ENCODE measurements at places on chromosomes 1 and 21.

GRCh38 chr1:98975113-98975512, 29.5 kb downstream of the PLPPR5 start:
- DNase-seq, result no peak

DNA sequence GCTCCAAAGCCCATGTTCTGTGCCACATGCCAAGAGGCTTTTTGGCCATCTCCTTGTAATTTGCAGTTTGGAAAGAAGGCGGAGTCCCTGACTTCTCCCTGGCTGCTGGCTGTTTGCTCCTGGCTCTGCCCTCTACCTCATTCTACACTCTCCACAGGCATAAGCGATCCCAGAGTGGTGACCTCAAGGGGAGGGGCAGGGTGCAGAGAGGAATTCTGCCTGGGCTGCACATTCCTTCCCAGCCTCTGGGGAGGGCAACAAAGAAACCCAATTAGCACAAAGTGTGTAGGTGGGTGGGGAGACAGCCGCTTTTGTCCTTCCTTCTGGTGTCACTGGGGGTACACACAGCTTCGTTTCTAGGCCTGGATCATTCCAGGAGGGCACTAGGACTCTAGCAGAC, 95.3 kb downstream of the HIVEP3 start:
- DNase-seq, result no peak

GRCh38 chr21:14879458-14879857, 185.3 kb downstream of the NRIP1 start:
- no peak for DNase-seq

- no peak for DNase-seq
Observed at GRCh38 chr1:245074232-245074747, 80.5 kb upstream of the KIF26B start.

DNA sequence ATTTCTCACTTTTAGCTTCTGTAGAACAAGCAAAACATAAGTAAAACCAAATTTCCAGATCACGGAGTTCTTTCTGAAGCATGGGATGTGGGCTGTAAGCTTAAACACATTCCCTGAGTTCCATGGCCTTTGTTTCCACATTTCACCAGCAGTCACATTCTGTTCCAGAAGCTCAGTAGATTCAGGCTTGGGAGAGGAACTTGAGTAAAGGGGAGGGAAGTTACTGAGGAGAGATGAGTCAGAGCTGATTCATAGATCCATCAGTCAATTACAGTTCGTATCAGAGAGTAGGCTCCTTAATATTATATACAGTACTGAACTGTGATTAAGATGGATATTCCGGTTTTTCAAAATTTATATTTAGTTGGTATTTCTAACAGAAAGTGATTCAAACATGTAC, 614.3 kb downstream of the NCAM2 start:
- DNase-seq, result no peak

GRCh38 chr1:98385652-98386051, 275.9 kb upstream of the SNX7 start:
- DNase-seq, result no peak

- DNase-seq, result no peak
Observed at GRCh38 chr1:64574301-64574700, 104.4 kb downstream of the CACHD1 start.

GRCh38 chr1:238606457-238606856, 715.7 kb upstream of the ZP4 start:
- no peak for DNase-seq

DNA sequence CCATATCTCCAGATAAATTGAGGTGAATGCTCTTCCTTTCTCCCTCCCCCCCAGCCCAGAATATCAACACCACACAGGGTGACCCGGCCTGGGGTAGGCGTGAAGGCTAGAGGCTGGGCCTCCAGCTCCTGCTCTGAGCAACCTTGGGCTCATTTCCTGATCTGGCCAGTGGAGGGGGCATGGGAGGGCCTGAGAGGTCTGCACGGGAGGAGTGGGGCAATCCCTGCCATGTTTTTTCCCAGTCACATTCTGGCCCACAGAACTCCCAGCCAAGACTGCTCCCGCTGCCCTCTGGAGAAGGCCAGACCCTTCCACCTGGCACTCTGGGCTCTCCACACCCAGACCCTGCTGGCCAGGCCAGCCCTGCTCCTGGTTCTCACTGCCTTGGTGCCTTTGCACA, 3.9 kb downstream of the CLDN19 start:
- no peak for DNase-seq

- DNase-seq, result peak; percentile 38
Observed at GRCh38 chr1:245874942-245875580, 632.0 kb downstream of the SMYD3 start.

GRCh38 chr21:32278103-32278502, 746 bp downstream of the MIS18A start:
- DNase-seq, result no peak

DNA sequence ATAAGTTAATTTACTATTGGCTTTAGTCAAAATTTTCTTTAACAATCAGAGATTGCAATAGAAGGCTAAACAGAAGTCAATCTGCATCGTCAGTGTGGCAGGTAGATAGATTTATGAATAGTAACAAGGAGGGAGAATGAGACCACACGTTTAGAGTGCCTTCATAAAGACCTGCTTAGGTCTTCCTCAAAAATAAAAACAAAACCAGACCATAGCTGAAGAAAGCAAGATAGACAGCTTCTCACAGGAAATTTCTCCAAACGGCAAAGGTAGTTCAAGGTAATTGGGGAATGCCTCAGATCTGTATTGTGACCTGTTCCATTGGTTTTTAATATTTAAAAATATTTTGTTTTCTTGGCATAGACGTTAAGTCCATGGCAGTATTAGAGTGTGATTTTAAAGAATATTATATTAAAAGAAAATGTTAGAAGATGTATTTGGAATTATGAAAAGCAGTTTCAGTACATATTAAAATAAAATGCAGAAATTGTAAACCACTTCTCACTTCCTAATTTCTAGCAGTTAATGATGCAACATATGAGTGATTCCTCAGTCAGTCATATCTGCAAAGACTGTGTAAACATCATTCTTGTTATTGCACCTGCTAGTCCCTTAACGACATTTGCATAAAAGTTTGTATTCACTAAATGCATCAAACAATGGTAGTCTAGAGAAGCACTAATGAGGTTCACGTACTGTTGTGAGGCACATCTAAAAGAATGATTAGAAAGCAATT, 278.0 kb downstream of the HLX start:
- no peak for DNase-seq

DNA sequence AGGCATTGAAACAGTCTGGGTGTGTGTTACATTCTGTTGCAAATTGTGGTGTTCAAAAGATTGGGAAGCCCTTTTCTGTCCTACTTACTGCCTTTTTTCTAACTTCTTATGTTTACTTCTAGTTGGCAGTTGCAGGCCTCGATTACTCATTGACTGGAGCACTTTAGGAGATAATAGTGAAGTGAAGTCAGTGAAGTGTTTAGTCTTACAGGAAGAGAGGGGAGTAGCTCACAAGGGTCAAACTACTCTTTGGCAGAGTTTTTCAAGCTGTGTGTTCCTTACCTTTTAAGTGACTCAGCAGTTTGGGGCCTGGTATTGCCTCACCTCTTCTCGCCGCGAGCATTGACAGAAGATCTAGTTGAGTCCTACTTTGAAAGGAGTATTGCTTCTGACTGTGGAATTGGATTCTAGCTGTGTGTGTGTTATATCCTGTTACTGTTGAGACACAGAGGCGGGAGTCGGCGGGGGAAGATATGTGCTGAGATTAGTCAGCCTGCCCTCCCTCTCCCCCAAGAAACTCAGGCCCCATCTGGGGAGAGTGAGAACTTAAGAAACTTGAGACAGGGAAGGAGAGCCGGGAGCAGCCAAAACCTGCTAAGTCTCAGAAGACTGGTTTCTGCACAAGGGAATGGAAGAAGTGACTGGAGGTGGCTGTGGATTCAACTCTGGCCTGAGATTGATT, 19.3 kb downstream of the AHCYL1 start:
- DNase-seq, result peak; percentile 47

DNA sequence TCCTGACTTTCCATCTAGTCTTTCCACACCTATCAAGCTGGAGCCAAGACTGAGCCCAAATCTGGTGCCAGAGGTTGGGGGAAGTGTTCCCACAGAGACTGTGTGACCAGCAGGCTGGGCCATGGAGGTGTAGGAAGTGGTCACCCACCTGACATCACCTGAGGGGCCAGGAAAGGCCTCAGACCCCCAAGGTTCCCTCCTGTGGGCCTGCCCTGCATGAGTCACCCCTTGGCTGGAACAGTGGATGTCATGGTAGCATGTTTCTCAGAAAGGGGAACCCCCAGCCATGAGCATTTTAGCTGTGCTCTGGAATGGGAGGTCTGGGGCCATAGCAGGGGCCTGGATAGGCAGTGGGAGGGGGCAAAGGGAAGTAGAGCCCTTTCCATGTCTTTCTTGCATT, 5.7 kb upstream of the TNFRSF8 start:
- DNase-seq, result no peak

DNA sequence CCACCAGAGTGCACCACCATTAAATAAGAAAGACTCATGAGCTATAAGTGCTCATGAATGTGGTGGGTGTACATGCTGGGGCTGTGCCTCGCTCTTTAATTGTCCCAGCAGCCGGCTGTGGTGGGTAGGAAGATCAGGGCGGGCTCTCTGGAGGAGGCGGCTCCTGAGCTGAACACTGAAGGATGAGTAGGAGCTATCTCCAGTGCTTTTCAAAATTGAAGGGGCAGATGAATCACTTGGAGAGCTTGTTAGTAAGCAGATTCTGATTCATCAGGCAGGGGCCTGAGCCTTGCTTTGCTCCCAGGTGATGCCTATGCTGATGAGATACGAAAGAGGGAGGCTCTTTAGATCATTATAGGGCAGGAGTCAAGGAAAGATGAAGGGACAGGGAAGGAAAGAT, 54.1 kb downstream of the ETS2 start:
- DNase-seq, result no peak

DNA sequence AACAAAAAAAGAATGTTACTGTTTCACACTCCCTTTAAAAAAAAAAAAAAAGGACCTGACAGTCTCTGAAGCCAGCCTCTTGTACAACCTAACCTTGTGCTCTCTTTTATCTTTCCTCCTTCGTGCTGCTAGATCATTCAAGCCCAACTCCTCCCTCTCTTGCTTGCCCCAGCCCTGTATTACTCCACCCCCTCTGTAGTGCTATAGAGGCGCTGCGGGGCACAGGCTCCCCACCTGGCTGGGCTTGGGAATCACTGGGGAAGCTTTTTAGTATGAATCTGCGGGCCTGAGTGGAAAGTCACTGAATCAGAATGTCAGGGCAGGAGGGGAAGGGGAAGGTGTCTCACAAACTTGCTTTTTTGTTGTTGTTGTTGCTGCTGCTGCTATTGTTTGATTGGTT, 383.7 kb upstream of the CAMK1G start:
- DNase-seq, result no peak

- peak; percentile 10 for DNase-seq
Observed at GRCh38 chr1:108610073-108610472, 50.2 kb downstream of the EEIG2 start.

GRCh38 chr1:116951200-116951935, 41.7 kb downstream of the PTGFRN start:
- peak; percentile 51 for DNase-seq

DNA sequence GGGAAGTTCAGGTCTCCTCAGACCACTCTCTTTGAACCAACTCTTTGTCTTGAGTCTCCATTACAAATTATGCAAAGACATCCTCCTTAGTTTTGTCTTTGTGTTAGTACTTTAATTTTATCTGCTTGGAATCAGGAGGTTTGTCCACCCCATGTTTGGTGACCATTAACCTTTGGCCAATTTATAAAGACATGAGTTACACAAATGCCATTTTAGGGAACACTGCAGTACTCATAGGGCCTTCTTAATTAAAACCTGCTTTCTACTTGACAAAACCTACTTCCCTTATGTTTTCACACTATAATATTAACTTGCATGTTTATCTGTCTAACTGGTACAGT, 7.9 kb upstream of the CDC73 start:
- no peak for DNase-seq

GRCh38 chr1:23742670-23743286, 493 bp upstream of the ELOA start:
- no peak for DNase-seq

DNA sequence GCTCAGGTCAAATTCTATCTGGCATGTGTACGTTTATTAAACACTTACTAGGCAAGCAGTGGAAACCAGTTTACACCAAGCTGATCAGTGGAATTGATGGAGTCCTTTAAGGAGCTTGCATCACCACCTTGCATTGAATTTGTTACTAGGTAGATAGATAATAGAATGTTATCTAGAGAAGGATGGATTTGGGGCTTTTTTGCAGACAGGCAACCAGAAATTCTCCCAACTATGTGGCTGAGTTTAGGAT, 44.9 kb downstream of the HHAT start:
- DNase-seq, result no peak

DNA sequence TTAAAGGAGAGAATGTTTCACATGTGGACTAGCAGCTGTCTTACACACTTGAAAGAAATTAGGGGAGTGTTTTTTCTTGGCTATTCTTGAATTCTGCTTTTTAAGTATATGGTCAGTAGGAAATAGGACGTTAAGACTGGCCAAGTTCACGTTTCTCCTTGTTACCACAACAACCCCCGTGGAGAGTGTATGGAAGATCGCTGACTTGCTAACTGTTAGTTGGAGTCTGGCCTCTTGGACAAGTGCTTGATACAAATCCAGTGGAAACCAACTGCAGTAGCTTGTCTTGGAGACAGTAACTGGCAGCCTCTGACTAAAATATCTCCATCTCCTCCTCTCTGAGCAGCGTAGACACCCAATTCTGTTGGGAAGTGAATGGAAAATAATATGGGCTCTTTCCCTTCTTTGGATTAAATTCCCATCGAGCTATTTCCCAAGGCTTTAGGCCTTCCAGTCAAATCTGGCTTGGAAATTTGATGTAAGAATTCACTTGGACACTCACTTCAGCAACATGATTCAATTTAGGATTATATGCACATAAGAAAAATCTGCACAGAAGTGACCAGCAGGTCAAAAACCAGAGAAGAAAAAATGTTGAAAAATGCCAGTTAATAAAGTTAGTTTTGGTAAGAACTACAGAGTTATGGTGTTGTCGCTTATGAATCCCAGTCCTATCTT, 3.6 kb upstream of the NFIA start:
- DNase-seq, result peak; percentile 88

- DNase-seq, result no peak
Observed at GRCh38 chr1:53765657-53766056, 26.7 kb upstream of the GLIS1 start.

GRCh38 chr21:38244407-38244787, 12.4 kb upstream of the KCNJ15 start:
- no peak for DNase-seq

- DNase-seq, result no peak
Observed at GRCh38 chr1:214823311-214824117, 220.5 kb downstream of the CENPF start.

DNA sequence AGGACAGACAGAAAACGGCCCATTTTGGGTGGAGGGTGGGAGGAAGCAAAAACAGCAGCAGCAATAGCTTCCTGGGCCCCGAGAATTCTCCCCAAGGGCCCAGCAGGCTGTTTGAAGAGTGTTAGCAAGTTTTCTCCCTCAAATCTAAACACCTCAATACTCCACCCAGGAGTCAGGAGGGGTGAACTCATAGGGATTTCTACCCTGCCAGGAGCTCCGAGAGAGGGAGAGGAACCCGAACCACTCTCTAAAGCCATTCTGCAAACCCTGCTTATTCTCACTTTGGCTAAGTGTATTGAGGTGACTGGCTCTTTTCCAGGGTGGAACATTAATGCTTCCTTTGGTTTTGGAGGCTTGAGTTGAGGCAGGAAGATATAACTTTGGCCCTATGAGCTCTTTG, 55.6 kb upstream of the PPM1J start:
- no peak for DNase-seq

GRCh38 chr1:162314206-162314605, 62.4 kb downstream of the SPATA46 start:
- no peak for DNase-seq

Measured in hindlimb muscle (tissue), 1 donor.